ENCODE measurements at places on chromosomes 5 and 9.

DNA sequence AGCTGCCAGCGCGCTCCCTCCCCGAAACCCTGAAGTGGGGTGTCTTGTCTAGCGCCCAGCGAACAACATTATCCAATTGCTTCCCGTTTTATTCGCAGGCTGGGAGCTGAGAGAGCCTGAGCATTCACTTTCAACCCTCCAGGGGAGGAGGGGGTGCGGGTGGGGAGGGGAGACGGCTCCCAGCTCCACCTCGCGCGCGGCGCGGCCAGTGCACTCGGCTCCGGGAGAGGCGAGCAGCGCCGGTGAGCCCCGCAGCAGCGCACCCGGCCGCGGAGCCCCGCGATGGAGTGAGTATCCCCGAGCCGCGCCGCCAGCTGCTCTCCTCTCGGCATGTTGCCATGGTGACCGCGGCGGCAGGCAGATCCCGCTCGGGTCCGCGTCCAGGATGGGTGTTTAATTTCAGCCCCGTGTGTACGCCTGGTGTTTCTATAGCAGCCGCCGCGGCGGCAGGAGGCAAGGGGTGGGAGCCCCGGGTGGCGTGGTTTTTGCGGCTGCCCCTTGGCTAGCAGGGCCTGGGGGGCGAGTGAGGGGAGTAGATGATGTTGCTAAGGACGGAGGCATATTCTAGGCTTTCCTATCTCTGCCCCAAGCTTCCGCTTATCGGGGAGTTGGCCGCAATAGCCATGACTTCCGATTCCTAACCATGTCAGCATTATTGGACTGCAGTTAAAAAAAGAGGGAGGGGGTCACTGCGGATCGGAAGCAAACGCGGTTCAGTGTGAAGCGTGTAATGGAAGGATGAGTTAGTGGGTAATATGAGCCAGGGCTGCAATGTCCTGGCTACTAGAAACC lies 139.2 kb upstream of the PALM2AKAP2 start:
- peak; percentile 75 for DNase-seq

DNA sequence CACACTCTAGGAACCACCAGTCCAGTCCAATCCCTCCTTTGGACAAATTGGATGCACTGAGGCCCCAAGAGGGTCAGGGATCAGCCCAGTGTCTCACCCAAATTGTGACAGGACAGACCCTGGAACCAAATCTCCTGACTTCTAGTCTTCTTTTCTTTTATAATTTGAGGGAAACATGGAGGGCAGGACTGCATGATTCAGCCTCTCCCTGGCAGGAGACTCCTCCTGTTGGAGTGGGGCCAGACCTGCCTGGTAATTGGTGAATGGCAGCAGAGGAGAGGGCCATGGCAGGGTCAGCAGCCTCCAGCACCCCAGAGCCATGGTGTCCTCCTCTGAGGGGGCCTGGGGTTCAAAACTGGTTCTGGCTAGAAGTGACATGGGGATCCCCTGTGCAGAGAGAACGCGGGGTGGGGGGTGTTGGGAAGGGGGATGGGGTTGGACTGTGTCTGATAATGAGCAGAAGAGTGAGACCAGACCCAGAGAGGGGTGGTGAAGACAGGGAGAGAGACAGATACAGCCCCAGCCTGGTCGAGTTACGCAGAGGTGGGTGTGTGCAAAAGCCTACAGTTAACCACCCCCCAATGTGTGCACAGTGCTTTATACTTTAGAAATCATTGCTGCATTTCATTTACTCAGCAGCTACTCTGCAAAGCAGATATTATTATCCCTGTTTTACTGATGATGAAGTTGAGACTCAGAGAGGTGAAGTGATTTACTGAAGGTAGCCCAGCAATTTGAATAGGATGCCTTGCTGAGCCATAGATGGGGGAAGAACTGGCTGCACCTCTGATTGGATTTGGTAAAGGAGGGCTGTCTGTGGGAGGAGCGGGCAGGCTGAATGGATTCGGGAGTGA lies 3.8 kb upstream of the SYNPO start:
- no peak for DNase-seq

DNA sequence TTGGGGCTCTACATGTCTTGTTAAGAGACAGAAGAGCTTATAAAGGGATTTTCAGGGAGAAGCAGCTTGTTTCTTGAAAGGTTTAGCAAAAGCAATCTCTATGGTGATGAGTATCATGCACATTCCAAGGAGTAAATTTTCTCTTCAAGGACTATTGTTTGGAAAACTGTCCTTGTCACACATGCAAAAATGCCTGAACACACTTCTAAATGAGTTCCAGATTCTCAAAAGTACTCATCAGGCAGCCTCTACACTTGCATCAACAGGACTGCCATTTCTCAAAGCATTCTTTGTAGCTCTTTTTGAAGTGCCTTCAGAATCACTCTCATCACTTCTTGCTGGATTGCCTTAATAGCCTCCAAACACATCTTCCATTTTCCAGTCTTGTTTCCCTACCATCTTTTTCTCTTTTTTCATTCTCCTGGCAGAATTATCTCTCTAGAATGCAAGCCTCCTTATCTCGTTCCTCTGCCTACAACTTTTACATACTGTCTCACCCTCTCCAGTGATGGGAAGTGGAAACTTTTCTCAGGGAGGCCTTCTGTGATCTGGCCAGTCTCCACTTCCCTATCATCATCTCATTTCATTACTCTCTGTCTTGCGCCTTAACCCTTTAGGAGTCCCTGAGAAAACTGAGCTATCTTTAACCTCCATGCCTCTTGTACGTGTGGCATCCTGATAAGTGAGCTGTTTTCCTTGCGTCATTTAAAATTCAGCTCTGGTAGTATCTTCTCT lies 631.5 kb upstream of the TLE4 start:
- no peak for DNase-seq

DNA sequence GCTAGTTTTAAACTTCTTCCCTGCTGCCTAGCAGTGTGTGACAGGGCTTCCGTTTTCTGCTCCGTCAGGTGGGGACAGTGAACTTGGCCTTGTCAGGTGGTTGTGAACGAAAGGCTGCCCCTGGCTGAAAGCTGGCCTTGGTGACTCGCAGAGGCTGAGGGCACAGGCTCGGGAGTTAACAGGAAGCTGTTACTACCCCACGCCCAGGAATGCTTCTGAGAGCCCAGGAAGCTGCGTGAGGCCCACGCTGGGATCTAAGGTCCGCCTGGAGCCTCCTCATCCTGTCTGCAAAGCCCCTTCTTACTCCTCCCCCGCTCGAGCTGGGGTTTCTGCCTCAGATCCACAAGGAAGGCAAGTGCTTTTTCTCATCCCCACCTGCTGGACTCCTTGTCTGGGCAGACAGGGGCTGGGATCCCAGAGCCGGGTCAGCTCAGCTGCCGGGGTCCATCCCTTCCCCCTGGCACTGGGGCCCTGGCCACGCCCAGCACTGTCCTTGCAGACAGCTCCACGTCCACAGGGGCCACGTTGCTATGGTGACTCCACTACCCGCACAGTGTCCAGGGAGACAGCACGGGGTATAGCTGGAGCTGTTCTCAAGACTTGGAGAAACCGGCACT lies 124.7 kb upstream of the TBC1D2 start:
- DNase-seq, result no peak

DNA sequence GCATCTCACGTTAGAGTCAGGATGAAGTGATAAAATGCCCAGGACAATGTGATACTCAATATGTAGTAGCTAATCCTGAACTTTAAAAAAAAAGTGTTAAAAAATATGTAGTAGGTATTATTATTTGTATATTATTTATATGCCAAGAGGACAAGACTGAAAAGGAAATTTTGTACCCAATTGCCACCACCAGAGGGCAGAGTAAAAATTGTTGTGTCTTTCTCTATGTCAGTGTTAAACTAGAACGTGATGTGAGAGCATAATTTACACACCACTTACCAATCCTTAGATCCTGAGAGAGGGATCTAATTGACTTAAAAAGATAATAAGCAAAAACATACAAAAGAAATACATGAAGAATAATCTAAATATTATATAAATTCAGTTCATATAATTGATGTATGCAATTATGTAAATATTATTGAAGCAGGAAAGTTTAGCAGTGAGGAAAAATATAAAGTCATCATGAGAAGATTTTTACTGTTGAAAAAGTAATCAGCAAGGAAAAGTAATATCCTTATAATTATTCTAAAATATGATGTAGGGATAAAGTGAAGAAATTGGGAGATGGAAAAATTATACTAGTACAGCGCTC lies 288.9 kb downstream of the RAB3C start:
- no peak for DNase-seq

DNA sequence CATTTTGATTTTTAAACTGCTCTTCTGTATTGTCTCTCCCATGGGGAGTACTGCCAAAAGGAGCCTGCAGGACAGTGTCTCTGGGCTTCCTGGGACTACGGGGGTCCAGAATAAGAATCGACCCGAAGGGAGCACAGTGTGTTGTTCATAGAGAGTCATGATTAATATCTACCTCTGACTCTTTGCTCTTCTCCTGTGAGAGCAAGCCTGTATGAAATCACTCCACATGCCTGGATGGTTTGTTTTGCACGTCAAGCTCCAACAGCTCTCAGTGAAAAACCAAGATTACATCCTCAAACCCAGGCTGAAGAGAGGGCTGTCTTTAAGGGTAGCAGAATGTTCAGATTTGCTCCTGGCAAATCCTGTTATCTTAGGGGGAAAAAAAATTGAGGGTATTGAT lies 1860.0 kb upstream of the WWC1 start:
- no peak for DNase-seq

DNA sequence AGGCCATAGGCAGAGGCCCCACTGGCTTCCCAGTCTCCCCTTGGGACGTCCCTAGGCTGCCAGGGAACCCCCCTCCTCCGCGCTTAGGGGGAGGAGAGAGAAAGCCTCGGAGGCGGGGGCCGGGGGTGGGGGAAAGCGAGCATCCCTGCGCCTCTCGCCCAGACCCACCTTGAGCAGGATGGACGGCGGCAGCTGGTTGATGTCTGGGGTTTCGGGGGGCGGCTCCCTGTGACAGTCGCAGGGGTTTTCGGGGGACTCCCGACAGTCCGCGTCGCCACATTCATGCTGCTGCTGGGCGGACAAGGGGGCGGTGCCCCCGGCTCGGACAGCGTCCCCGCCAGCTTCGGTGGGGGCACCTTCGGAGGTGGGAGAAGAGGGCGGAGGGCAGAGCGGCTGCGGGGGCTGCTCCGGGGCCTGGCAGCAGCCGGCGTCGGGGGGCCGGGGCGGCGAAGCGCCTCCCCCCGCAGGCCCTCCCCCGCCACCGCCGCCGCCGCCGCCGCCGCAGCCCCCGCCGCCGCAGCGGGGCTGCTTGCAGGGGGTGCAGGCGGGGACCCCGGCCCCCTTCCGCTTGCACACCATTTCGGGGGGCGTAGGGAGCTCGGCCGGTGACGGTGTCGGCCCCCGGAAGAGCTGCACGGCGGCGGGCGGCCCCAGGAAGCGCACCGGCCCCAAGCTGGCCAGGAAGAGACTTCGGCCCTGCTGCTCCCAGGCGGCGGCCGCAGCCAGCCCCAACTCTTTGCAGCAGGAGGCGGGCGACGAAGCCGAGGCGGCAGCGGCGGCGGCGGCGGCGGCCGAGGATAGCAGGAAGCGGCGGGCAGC lies 1.2 kb downstream of the FBXL17 start:
- DNase-seq, result peak; percentile 77
